ENCODE measurements at places on chromosomes 6 and 20.

DNA sequence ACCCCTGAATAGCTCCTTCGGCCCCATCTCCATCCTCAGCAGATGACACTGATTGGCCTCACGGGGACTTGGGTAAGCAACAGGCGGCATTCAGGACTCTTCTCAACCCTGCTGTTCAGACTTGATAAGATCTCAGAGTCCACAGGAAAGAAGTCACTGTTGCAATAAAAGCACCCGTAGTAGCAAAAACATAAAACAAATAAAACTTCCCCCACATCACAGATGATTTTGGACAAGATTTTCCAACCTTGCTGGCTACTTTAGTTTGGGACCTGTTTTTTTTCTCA, 17.1 kb upstream of the C20orf144 start:
- DNase-seq, result no peak

GRCh38 chr6:32387589-32388340, 16.1 kb upstream of the TSBP1 start:
- DNase-seq, result no peak

DNA sequence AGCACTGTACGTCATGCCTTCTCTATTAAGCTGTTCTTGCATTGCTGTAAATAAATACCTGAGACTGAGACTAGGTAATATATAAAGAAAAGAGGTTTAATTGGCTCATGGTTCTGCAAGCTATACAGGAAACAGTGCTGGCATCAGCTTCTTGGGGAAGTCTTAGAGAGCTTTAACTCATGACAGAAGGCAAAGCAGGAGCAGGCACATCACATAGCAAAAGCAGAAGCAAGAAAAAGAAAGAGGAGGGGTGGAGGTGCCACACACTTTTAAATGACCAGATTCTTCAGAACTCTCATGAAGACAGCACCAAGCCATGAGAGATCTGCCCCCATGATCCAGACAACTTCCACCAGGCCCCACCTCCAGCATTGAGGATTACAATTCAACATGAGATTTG, 30.1 kb downstream of the CYB5R4 start:
- DNase-seq, result no peak

GRCh38 chr6:57221191-57221935, 744 bp downstream of the RAB23 start:
- no peak for DNase-seq

- no peak for DNase-seq
Measured at GRCh38 chr20:60558486-60558885, 600.3 kb downstream of the CDH26 start.

DNA sequence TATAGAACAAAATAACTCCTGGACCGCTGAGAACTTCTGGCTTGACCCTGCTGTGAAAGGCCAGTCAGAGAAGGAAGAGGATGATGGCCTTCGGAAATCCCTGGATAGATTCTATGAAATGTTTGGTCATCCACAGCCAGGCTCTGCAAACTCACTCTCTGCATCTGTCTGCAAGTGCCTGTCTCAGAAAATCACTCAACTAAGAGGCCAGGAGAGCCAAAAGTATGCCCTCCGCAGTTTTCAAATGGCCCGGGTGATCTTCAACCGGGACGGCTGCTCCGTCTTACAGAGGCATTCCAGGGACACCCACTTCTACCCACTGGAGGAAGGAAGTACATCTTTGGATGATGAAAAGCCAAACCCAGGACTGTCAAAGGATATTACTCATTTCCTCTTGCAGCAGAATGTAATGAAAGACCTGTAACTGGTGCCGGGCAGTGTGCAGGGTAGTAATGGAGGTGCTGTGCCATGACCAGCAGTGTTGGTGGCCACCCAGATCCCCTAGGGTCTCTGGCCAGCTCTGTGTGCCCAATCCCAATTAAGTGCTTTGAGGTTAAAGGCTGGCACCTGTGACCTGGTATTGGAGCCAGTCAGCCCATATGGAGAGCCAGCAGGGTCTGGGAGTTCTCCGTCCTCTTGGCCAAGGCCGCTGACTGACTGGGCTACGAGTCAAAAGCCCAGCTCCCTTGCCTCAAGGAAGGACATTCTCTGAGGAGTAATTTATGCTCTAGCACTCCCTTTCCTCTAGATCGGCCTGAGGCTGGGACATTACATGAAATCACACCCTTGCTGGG, 87.1 kb downstream of the TRMT6 start:
- DNase-seq, result no peak

DNA sequence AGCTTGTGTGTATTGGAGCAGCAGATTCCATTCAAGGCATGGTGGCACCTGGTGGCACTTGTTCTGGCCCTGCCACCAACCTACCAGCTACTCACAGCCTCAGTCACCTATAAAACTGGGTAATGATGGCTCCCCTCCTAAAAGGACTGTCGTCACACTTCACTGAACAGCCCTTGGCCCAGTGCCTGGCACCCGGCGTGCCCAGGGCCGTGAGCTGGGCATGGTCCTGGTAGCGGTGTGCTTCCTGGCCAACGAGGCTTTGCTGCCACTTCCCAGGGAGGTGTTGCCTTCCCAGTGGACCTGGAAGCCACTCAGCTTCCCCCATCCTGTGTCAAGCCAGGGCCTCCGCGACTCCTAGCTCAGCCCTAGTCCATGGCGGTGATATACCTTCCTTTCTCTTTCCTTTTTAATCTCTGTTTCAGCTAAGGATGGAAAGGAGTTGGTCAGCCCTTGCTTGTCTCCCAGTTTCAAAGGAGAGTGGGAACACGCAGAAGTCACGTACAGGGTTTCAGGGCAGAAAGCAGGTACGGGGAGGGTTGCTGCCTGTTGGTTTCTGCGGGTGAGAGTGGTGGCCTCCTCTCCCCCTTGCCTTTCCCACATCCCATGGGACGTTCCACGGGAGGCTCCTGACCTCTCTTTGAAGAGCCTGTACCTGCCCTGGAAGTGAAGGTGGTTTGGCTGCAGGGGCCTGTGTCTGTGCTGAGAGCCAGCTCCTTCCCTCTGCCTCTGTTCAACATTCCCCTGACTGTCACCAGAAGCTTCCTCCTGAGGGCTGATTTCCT, 25.5 kb downstream of the ENTPD6 start:
- no peak for DNase-seq

DNA sequence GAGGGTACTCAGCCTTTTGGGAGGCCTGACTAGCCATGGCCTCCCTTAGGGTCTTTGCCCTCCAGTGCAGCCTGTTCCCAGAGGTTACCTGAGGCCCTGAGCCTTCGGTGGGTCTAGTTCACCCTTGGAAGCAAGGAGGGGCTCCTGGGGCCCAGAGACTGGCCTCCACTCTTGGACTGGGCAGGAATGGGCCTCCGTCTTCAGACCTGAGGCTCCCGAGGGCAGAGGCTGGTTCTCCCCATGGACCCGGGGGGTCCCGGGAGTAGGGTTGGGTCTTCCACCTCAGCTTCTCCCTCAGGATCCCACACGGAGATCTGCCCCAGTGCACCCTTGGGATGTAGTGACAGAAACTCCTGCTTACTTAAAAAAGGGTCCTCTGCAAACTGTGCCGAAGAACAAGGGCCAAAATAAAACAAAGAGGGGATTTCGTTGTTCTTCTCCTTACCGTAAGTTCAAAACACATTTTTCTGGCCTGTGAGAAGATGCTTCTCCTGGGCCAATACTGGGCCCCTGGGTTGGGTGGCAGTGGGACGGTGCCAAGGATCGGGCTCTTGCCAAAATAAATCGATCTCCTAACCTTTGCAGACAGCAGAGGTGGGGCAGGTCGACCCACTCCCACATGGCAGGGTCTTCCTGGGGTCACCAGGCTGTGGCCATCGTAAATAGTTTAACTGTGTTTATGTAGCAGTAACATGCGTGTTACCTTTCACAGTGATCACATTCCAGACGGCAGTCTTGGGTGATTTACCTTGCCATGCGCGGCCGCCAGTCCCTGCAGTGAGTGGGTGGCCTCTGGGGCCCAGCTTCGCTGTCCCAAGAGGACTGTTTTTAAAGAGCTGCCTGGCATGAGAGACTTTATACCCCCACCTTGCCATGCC, 151.8 kb downstream of the VEGFA start:
- no peak for DNase-seq

DNA sequence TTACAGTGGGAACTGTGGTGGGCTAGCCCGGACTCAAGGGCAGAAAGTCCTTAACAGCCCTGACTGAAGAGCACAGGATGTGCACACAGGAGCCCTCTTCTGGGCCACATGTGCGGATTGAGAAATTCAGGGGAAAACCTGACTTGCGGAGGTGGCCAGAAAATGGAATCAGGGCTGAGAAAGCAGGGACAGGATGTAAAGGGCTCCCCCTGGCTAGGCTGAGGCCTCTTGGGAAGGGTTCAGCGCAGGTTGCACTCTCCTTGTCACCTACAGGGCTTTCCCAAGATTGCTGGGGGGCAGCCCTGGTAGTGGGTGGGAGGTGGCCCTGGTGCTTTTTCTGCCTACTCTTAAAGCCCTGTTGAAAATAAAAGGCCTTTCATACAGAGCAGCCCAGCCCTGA, 251.2 kb downstream of the SLC24A3 start:
- DNase-seq, result no peak

DNA sequence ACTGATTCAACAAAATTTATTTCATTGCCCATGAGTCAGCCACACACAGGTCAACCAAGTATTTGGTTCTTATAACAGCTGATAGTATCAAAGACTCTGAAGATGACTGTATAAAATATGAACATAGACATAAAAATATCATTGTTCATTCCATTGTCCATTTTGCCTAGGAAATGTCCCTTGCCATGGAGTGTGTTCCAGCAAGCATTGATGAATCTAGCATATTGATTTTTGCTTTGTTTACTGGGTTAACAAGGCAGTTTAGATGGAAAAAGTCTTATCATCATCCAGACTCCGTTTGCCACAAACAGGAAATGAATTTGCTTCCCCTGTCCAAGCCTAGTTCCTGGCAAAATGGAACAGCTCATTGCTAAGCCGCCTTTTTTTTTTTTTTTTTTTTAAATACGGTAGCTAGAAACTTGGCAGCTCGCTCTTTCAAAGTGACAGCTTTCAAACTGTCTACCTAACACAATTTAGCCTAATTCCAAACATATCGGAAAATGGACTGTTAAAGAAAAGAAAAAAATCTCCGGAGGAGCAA, 7.5 kb downstream of the F13A1 start:
- no peak for DNase-seq

- DNase-seq, result peak; percentile 81
Measured at GRCh38 chr6:21588481-21589351, 4.8 kb upstream of the SOX4 start.

- no peak for DNase-seq
Measured at GRCh38 chr6:126945812-126946360, 172.6 kb upstream of the RSPO3 start.

- no peak for DNase-seq
Measured at GRCh38 chr6:40371621-40372020, 215.5 kb downstream of the LRFN2 start.

GRCh38 chr20:57809661-57810172, 99.9 kb upstream of the PMEPA1 start:
- no peak for DNase-seq

- no peak for DNase-seq
Measured at GRCh38 chr20:35226884-35227681, 593 bp downstream of the MMP24 start.

DNA sequence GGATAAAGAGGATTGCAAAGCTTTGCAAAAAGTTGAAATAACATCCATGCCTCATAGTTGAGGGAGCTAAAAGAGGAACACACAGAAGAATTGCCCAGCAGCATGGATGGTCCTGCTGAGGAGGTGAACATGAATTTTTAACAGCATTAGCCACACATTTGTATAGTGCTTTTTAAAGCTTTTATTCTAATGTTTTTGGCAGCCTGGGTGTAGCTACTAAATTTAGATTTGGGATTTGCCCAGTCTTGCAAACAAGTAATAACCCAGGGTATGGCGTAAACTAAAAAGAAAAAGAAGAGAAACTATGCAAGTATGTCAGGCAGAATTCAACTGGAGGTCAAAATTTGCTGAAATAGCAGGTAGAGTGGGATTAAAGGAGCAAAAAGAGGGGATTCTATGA, 75.1 kb upstream of the PTPRK start:
- no peak for DNase-seq

GRCh38 chr6:41132254-41132653, 21.9 kb downstream of the TREML1 start:
- DNase-seq, result peak; percentile 50
